ENCODE measurements at places on chromosomes 4 and X. TPM values are rescaled to one million over a fixed set of nuclear protein-coding genes. Genes with fewer than 3 reads are reported as not detected.
A peak's percentile ranks its signal among the peaks of the same experiment; 100 is the strongest.

- H3K36me3 ChIP-seq: no peaks in the 10 kb centered on the region
- no peaks in the 10 kb centered on the region for H3K27me3 ChIP-seq
- no peak overlapping the region for H3K27ac ChIP-seq
Observed at GRCh38 chr4:63063760-63064159, 1345.5 kb downstream of the TECRL start.

DNA sequence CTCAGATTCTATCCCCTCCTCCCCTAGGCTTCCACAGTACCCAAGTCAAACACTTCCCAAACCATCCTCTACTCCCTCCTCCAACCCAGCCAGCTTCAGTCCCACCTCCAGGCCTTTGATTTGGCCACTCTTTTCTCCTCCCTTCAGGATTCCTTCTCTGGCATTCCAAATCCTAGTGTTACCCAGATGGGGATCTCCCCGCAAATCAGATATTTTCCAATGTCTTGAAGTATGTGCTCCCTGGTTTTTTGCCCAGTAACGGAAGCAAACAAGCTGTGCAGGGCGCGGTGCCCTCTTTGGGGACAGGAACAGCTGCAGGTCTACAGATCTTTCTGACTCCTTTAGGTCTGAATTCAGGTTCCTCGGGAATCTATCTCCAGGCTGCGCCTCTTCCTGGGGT is 2.2 kb upstream of the SYN1 start:
- H3K36me3 ChIP-seq: no peaks in the 10 kb centered on the region
- no peak for DNase-seq
- no peak overlapping the region for H3K27ac ChIP-seq
- no peak overlapping the region for H3K4me3 ChIP-seq

GRCh38 chrX:134013524-134013923 is 28.1 kb upstream of the GPC3 start:
- no peak overlapping the region for H3K4me3 ChIP-seq
- H3K27me3 ChIP-seq: no peaks in the 10 kb centered on the region
- H3K27ac ChIP-seq: no peak overlapping the region
- no peak for DNase-seq

RBM46 gene
- total RNA-seq: not detected

GRCh38 chr4:99736846-99737245 is 79.2 kb upstream of the C4orf54 start:
- no peaks in the 10 kb centered on the region for H3K36me3 ChIP-seq
- H3K4me1 ChIP-seq: no peaks in the 10 kb centered on the region
- no peak overlapping the region for H3K27ac ChIP-seq
- no peak for DNase-seq

DNA sequence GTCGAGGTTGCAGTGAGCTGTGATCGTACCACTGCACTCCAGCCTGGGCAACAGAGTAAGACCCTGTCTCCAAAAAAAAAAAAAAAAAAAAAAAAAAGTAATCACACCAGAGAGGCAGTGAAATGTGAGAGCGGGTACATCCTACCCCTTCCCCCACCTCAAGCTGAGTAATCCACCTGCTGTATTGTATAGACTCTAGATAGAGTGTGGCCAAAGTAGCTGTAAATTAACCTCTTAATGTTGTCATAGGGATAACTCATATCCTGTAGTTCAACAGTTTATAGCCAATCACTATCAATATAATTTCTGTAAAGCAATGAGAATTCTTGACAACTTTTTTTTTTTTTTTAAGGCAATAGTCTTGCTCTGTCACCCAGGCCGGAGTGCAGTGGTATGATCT is 30.8 kb downstream of the TNIP2 start:
- no peak overlapping the region for H3K27ac ChIP-seq
- H3K4me1 ChIP-seq: no peaks in the 10 kb centered on the region
- H3K36me3 ChIP-seq: peaks cover 9% of the 10 kb centered on the region
- DNase-seq: no peak

DNA sequence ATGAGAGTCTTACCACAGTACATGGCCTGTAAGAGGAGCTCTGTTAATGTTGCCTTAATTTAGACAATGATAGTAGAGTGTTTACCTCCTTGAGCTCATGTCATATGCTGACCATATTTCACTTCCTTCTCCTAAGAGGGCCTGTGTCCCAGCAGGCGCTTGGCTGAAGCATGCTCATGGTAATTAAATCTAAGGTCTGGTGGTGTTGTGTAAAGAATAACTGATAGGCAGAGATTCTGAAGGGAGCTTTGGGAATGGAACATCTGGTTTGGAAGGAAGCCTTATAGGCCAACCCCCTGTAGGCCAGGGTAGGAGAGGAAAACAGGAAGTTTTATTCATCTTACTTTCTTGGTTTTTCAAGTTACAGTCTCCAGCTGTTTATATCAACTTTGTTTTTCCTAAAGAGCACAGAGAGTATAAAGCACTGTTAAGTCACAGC is 300.2 kb downstream of the USP46 start:
- no peaks in the 10 kb centered on the region for H3K36me3 ChIP-seq
- H3K4me1 ChIP-seq: no peaks in the 10 kb centered on the region
- no peak for DNase-seq

GRCh38 chr4:112213091-112213490 is 18.5 kb upstream of the AP1AR start:
- H3K4me1 ChIP-seq: no peaks in the 10 kb centered on the region
- H3K27me3 ChIP-seq: no peaks in the 10 kb centered on the region
- H3K36me3 ChIP-seq: no peaks in the 10 kb centered on the region
- no peak overlapping the region for H3K27ac ChIP-seq
- no peak for DNase-seq
- no peak overlapping the region for H3K4me3 ChIP-seq

GRCh38 chr4:152398060-152398459 is 137.8 kb downstream of the FBXW7 start:
- H3K36me3 ChIP-seq: no peaks in the 10 kb centered on the region
- no peaks in the 10 kb centered on the region for H3K27me3 ChIP-seq
- no peak for DNase-seq
- H3K4me3 ChIP-seq: no peak overlapping the region
- H3K4me1 ChIP-seq: no peaks in the 10 kb centered on the region
- no peak overlapping the region for H3K27ac ChIP-seq

DNA sequence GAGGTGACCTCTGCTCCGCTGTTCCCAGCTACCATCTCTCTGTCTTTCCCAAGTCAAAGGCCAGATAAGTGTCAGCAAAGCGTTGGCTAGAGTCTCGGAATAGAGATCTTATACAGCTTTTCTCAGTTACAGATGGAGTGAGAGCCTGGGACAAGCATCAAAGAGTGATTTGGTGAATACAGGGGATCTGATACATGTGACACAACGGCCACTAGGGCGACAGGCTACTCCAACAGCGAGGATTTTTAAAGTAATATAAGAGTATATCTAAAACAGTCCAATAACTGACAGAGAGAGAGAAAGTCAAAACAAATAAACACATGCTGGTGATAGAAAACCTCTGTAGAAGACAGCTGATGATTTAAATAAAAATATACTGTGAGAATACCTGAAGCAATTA is 433.1 kb upstream of the SMIM31 start:
- H3K4me3 ChIP-seq: no peak overlapping the region
- H3K27ac ChIP-seq: no peak overlapping the region
- DNase-seq: no peak
- H3K4me1 ChIP-seq: no peaks in the 10 kb centered on the region

GRCh38 chrX:96394598-96394997 is 290.0 kb upstream of the DIAPH2 start:
- no peaks in the 10 kb centered on the region for H3K27me3 ChIP-seq
- H3K4me3 ChIP-seq: no peak overlapping the region
- no peak overlapping the region for H3K27ac ChIP-seq
- no peaks in the 10 kb centered on the region for H3K36me3 ChIP-seq

DNA sequence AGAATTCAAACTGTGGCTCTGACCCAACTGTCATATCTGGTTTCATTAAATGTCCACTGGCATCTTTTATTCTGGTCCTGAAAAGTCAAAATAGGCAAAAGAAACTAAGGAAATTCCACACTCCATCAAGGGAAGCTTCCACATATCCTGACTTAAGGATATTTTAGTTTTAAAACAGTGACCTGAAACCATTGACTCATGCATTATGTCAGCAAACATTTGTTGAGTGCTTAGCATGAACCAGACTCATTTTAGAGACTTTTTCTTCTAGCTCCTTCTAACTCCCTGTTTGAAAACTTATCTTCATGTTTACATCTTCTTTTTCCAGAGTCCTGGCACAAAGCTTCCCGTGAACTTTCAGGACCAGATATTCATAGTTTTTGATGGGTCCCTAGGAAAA is 6.9 kb upstream of the CXCL1 start:
- H3K27ac ChIP-seq: no peak overlapping the region
- H3K27me3 ChIP-seq: no peaks in the 10 kb centered on the region
- peak; percentile 37 for DNase-seq
- H3K4me3 ChIP-seq: no peak overlapping the region
- peaks cover 8% of the 10 kb centered on the region for H3K4me1 ChIP-seq
- no peaks in the 10 kb centered on the region for H3K36me3 ChIP-seq

HOPX gene
- 1.7 TPM for total RNA-seq

NXF2 gene
- total RNA-seq: not detected

CT45A3 gene
- not detected for total RNA-seq

- no peak overlapping the region for H3K27ac ChIP-seq
- H3K4me3 ChIP-seq: no peak overlapping the region
Observed at GRCh38 chr4:37737466-37737865, 51.3 kb upstream of the RELL1 start.

All from astrocyte (in vitro differentiated cells and primary cell).